ENCODE measurements at places on chromosomes 7 and 10.

DNA sequence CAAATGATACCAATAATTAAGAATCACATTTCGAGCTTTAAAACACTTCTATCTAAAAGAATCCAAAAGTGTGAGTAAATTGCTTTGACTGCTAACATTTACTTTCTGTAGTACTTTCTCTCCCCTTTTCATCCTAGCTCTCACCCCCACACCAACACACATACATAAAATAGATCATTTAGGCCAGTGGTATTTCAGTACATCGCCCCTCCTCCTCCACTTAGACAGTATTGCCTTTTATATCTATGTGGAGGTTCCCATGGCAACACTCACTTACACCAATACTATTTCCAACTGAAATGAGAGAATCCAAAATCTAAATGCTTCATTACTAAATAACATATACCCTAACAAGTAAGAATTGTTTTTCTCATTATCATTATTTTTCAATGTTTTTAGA, 58.9 kb downstream of the HIBADH start:
- DNase-seq = no peak

DNA sequence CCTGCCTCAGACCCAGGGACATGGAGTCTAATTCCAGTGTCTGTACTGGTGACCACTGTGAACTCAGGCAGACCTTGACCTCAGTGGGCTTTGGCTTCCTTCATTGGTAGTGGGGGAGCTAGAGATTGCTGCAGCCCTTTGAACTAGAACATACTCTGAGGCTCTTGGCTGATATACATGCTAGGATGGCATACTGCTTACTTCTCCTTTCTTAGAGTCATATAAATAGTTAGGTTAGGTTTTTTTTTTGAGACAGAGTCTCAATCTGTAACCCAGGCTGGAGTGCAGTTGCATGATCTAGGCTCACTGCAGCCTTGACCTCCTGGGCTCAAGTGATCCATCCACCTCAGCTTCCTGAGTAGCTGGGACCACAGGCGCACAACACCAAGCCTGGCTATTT, 49.7 kb downstream of the TMEM178B start:
- no peak for DNase-seq

GRCh38 chr10:60575105-60575504, 185.4 kb upstream of the ANK3 start:
- no peak for DNase-seq

GRCh38 chr10:80613466-80614170, 75.9 kb downstream of the SH2D4B start:
- DNase-seq = no peak

GRCh38 chr7:126370038-126370668, 882.6 kb downstream of the GRM8 start:
- no peak for DNase-seq

DNA sequence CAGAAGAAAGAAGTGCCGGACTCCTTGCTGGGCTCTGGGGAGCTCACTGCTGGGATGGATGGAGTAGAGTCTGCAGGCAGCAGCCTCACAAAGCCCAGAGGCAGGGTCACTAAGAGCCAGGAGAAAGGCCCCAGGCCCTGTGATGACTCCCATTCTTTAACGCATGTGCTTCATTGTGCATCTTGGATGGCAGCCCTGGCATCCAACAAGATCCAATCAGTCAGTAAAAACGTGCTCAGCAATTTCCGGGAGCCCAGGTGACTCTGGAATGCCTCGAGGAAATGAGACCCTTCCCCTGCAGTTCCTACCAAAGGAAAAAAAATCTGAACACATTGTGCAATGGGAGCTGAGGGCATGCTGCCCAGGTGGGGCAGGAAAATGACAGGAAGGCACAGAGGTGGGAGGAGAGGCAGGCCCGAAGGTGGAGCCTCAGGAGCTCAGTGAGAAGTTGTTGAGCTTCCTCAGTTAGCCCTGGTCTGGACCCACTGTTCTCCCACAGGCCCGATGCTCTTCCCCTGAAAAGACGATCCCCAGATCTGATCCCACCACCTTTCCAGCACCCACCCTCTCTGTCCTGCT, 60.7 kb upstream of the TMEM72 start:
- no peak for DNase-seq

- no peak for DNase-seq
These were observed 12.2 kb downstream of the CLRN3 start for GRCh38 chr10:127880557-127880956.

DNA sequence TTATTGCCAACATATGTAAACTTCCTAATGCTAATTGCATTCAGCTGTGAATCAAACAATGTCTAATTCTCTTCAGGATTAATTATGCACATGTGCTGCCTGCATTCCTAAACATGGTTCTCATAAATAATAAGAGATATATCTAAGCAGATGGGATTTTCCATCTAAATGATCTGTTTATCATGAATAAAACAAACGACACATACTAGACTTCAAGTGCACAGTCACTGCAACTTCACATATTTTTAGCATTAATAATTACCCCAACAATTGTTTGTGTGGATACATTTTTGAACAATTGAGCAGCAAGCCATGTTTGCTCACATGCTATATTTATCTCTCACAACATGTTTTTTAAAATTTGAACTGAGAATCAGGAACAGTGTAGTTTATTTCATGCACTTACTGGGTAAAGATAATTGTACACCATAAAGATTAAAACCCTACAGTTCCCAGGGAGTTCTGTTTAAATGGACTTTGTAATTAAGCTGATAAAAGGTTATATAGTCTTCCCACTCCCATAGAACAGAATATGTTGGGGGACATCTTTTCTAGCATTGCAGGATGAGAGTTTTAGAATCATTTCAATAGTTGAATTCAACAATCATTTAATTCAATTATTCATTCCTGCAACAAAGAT, 378.5 kb downstream of the MDFIC start:
- DNase-seq = peak; percentile 12

GRCh38 chr7:72244826-72245398, 167.2 kb downstream of the CALN1 start:
- DNase-seq = no peak

DNA sequence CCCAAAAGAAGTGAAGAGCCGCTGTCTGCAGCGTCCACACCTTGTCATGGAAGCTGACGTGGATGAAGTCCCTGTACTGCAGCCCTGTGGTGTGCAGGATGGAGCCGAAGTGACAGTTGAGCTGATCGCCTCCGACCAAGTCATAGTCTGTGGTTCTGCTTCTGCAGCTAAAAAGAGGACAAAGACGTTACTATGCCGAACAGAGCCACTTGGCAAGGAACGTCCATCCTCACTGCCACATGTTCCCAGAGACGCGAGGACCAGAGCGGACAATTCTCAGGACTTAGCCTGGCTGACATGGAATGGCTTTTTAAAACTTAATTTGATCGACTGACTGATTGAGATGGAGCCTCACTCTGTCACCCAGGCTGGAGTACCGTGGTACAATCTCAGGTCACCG, 21.8 kb downstream of the DAGLB start:
- DNase-seq = no peak

DNA sequence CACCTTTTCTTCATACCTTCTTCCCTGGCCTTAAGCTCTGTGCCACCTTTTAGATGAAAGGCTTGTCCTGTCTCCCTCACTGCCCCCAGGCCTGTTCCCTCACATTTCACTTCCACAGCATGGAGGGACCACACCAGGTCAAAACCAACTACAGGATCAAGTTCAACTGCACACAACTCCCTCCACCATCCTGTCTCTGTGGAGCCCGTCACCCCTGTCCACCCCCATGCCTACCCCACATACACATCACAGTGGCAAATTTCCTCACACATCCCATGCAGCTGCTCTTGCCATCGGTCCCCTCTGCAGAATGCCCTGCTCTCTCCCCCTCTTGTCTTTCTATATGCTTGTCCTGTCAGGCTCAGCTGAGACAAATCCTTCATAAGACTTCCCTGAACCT, 154.1 kb downstream of the USP6NL start:
- no peak for DNase-seq

- no peak for DNase-seq
These were observed 92.2 kb downstream of the GATA3 start for GRCh38 chr10:8146650-8147049.

- DNase-seq = peak; percentile 62
These were observed 56.1 kb upstream of the CAPZA2 start for GRCh38 chr7:116806046-116806944.

- DNase-seq = no peak
These were observed 102.1 kb upstream of the WDR11 start for GRCh38 chr10:120749072-120749471.

DNA sequence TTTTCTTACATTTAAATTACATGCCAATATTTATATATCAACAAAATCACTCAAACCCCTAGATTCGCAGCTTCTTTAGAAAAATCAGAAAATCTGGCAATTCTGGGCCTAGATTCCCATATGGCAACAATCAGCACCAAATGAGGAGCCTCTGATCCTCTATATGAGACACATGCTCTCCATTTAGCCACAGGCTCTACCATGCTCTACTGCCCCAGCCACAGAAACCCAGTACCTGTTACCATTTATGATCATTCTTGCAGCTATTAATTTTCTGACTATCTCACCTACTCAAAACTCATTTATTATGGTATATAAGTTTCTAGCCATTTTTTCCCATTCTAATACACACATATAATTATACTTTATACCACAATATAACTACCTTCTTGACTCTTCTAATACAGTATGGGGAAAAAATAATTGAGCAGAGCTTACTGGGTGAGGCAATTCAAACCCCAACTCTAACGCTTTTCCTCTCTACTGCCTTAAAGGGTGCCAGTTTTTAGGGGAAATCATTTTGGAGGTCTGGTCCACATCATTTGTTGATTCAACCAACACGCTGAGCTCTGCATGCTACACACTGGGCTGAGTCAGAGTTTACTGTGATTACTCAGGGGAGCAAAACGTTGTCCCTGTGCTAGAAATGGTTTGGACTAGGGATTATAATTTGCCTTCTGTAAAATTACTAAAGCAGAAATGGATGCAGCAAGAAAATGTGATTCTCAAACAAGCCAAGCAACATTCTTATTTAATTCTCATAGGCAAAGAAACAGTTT, 11.6 kb downstream of the PDLIM1 start:
- no peak for DNase-seq

GRCh38 chr7:70835658-70836057, 296.3 kb upstream of the GALNT17 start:
- no peak for DNase-seq

GRCh38 chr10:69179089-69179742, 818 bp upstream of the SUPV3L1 start:
- DNase-seq = no peak

- DNase-seq = no peak
These were observed 18.8 kb downstream of the PTTG1IP2 start for GRCh38 chr7:90488220-90488619.

GRCh38 chr7:44867073-44867995, 18.0 kb downstream of the PURB start:
- DNase-seq = no peak

- no peak for DNase-seq
These were observed 110.1 kb downstream of the SMURF1 start for GRCh38 chr7:99033765-99034164.

- DNase-seq = peak; percentile 40
These were observed 94.3 kb downstream of the AUTS2 start for GRCh38 chr7:69692611-69693010.

DNA sequence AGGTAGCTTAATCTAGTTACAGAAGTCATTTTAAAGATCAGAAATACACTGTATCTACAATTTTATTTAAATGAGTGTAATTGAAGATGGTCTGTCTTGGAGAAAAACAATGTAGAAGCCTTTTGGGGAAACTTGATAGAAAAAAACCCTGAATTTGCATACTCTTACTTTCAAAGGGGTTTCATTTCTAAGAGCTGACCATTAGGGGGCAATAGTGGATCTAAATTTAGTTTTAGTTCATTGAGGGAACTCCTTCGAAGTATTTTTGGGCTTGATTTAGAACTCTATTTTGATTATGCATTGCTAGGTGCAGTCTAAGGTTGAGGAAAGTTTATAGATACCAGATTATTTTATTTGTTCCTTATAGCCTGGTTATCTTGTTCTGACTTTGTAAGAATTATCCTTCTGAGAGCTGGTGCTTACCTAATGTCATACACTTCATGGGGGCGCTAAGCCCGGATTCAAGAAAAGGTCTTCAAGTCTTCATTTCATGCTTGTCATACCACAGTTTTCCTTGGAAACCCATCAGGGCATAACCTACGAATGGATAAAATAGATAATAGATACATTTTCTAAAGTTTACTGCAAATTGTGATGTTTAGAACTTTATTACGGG, 69.1 kb upstream of the MXI1 start:
- no peak for DNase-seq

DNA sequence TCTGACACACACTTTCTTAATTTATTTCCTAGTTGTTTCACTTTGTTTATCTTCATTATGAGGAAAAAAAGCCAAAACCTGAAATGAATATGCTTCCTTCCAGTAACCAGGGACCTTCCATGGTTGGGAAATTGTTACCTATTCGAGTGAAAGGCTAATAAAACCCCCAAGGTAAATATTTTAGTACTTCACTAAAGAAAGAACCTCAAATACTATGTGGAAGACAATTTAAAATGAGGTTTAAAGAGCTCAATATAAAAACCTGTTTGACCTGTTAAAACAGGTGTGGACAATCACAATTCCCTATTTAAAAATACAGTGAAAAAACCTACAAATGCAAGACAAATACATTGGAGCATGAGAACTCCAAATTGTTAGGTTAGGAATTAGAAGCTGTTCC, 192.6 kb downstream of the CFTR start:
- peak; percentile 64 for DNase-seq

DNA sequence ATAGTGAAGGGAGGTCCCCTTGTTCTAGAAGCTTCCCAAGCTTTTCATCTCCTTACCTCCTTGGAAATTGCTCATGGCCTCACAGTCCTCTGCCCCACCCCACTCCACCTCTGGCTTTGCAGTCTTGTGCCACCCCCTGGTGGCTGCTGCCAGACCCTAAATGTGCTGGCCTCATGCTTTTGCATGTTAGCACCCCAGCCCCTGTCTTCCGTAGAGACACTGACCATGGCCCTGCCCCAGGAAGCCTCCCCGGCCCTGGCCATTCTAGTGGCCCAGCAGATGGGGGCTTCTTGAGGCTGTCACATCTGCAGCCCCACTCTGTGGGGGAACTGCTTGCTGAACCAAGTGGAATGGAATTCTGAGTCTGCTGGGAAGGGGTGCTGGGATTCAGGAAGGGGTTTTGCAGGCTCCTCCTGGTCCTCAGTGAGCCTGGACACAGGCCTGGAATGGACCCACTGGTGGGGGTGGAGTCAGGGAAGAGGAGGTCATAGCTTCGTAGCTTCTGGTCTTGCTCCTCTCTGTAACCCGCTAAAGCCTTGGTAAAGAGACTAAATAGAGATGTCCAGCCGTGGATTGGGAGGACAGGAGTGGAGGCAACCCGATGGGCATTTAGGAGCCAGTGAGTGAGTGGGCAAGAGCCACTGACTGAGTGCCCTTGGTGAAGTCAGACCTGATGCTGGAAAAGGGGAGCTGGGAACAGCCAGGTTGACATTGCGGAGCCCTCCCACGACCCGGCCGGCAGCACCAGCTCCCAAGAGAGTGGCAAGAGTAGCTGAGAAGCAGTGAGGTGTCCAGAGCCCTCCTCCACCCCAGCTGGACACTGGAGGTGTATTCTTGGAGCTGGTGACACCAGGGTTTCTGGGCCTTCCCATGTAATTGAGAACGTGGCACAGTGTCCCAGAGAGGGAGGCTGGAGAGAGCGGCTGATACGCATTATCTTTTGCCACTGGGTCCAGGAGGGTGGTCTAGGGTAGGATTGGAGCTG, 20.9 kb downstream of the RAMP3 start:
- DNase-seq = no peak
